ENCODE measurements at places on chromosomes 12 and 14.

- no peak for DNase-seq
Observed at GRCh38 chr12:122839907-122840554, 4.8 kb downstream of the HIP1R start.

DNA sequence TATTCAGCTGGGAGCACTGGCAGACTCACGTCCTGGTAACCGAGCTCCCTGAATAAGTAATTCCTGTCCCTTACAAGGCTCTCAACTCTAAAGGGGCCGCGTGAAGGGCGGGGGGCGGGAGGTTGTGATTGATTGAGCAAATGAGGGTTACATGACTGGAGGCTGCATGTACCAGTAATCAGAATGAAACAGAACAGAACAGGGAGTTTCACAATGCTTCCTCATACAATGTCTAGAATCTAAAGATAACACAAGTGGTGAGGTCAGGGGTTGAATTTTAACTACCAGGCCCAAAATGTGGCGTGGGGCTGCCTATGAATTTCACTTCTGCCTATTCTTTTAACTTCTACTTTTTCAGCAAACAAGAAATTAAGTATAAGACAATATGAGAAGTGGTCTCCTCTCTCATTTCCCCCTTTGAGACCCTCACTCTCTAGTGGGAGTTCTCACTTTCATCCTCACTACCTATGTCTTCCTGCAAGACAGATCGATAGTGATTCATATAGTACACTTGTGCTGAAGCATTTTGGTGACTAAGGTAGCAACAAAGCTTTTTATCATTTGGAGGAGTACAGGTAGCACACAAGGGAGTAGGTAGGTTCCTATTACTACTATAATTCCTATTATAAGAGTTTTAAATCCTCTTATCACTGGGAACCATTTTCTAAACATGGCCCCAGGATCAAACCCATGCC lies 239.8 kb downstream of the KTN1 start:
- DNase-seq = no peak

DNA sequence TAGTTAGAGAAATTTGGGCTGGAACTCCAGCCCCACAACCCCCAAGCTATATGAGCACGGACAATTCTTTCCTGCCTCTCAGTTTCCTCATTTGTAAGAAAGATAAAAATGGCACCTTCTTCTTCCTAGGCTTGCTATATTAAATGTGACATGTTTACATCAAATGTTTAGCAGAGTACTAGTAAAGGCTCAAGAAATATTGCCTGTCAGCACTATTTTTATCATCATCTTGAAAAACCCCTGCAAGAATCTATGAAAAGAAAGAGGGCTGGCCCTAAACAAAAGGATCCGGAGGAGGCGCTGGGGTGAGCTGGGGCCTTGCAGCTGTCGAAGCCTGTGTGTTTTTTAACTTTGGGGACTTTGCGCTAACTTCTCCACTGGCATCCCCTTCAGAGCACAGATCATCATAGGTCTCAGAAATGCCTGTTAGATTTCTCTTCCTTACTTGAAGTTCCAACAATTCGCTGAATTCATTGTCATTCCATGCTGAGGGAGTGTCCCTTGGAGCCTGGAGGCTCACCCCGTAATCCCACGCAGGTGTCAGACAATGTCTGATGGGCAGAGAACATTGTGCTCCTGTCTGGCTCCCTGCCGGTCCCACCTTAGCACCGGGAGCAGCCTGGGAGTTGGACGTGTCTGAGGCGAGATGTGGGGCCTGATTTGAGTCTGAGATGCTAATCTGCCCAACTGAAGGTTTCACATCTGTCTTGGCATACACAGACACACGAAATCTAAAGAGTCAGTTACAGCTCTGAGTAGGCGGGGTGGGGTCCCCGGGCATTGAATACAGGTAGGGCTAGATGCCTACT lies 206.8 kb downstream of the NUAK1 start:
- DNase-seq = no peak

DNA sequence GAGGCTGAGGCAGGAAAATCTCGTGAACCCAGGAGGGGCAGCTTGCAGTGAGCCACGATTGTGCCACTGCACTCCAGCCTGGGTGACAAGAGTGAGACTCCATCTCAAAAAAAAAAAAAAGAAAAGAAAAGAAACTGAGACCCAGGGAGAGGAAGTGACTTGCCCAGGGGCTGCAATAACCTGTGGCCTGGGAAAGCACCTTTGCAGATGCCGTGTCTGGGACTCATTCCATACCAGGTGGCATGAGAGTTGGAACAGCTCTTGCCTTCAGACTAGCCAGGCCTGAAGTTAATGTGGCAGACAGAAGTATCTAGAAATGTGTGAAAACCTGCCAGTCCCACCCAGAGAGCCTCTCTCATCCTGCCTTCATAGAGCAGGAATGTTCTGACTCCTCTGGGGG lies 65.4 kb downstream of the PHETA1 start:
- DNase-seq = no peak

GRCh38 chr12:76860256-76860655 lies 18.6 kb downstream of the CSRP2 start:
- no peak for DNase-seq

DNA sequence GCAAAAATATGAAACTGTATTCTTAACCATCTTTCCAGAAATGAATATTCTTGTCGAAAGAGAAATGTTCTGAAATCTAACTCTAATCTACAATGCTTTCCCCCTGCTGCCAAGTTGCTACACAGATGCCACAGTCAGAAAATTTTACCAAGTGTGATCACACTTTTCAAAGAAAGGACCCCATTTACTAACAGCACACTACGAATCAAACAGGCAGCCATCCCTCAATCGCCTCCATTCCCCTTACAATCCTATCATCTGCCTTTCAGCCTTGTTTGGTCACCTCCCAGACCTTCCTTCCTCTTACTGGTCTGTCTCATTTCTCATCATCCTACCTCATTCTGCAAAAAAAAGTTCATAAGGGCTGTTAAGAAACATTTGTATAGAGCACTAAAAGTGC lies 190.1 kb downstream of the MED13L start:
- no peak for DNase-seq

DNA sequence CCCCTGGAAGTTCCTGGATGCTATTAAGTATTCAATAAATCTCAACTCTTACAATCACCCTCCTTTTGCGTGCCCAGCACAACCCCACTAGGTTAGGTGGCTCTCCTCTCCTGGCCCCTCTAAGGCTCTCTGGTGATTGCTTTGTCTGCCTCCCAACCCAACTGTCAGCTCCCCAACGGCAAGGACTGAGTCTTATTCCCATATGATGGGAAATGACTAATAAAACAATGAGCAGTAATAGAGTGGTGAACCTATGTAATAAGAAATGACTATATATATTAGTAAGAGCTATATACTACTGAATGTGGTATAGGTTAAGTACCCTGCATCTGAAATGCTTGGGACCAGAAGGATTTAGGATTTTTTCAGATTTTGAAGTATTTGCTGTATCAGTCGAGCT lies 8.1 kb downstream of the APPL2 start:
- no peak for DNase-seq

- no peak for DNase-seq
Observed at GRCh38 chr12:2633176-2633824, 161.5 kb upstream of the FKBP4 start.

DNA sequence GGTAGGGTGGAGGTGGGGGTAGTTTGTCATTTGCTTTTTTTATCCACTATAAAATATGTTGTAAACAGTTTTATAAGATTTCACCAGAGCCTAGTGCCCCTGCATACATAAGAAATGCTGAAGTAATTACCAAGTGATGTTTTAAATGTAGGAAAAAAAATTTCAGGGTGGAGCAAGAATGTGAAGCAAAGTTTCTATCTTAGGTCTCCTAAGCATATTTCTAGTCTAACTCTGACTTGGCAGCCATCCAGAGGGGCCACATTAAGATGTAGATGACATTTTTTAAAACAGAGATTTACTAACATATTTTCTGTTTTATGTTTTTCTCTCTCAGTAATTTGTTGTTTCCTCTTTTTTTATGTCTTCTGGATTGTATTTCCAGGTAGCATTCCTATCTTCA lies 15.8 kb upstream of the KRAS start:
- DNase-seq = no peak

DNA sequence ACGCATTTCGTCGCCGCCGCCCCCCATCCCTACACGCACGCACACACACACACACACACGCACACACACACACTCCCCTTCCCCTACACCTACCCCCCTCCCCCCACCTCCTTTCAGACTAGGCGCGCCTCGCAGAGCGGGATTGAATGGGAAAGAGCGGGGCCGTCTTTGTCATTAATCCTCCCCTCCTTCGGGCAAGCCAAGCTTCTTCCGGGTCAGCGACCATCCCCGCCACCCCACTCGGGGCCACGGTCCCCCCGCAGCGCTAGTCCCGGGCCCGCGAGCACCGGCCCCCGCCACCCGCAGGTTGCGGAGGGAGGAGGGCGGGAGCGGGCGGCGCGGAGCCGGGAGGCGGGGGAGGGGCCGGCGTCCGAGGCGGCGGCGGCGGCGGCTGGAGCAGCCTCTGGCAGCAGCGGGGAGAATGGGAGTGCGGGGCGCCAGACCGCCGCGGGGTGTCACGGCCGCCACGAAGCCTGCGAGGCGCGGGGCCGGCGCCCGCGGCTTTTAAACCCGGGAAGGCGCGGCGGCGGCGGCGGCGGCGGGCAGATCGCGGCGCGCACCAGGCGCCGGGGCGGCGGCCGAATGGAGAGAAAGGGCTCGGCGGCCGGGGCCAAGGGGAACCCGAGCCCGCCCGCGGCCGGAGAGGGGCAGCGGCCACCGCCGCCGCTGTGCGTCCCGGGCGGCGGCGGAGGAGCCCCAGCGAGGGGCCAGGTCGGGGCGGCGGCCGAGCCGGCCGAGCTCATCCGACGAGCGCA lies at the start of gene TTC9:
Gene TTC9, plus strand, starts transcription at position 369 of the 755 bp plus-strand sequence. Its CDS starts 214 bp downstream, at position 583.
- DNase-seq = peak; percentile 47

- no peak for DNase-seq
Observed at GRCh38 chr12:66387117-66387516, 84.8 kb downstream of the HELB start.

GRCh38 chr12:1530592-1531152 lies 63.7 kb downstream of the FBXL14 start:
- no peak for DNase-seq

DNA sequence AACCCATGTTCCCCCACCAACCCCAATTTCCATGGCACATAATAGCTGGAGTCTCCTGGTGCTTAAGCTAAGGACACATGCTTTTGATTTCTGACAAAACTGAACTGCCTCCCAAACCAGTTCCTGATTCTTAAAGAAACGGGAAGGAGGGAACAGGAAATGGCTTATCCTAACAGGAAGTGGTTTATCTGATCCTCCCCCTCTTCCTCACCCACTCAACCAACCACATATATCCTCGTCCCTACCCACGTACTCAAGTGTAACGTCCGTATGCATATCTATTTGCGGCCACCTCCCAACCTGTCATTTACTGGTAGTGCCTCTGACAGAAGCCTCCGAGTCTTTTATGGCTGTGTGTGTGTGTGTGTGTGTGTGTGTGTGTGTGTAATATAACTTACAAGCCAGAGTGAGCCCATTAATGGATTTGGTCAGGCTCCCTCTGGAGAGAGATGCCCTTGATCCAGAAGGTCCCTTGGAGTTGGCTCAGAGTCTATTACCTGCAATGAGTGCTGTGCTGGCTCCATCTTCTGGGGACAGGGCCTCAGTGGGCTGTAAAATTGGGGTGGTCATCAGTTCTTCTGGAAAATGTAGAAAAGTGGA lies 7.7 kb downstream of the DAZAP2 start:
- no peak for DNase-seq

DNA sequence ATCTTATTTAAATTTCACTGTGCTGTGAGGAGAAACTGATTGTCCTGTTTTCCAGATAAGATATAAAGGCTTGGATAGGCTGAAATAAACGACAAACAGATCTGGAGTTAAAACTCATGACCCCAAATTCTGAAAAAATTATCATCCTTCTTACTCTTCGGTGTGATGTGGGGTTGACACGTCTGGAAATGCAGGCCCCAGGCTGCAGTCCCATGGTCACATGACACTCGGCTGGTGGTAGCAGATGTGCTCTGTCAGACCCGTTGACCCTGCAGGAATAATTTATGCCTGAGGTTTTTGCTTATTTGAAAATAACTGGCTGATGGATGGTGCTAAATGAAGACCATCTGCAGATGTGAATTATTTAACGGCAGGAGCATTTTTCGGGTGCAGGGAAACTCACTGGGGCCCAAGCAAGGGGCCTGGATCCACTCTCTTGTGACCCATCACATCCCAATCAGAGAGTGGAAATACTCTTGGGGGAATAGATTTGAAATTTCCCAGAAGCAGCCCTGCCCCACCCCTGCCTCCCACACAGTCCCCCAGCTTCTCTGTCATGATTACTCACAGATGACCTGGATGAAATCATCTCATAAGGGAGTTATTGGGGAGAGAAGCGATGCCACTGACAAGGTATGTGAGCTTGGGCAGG lies 47.7 kb upstream of the CMKLR1 start:
- DNase-seq = no peak

DNA sequence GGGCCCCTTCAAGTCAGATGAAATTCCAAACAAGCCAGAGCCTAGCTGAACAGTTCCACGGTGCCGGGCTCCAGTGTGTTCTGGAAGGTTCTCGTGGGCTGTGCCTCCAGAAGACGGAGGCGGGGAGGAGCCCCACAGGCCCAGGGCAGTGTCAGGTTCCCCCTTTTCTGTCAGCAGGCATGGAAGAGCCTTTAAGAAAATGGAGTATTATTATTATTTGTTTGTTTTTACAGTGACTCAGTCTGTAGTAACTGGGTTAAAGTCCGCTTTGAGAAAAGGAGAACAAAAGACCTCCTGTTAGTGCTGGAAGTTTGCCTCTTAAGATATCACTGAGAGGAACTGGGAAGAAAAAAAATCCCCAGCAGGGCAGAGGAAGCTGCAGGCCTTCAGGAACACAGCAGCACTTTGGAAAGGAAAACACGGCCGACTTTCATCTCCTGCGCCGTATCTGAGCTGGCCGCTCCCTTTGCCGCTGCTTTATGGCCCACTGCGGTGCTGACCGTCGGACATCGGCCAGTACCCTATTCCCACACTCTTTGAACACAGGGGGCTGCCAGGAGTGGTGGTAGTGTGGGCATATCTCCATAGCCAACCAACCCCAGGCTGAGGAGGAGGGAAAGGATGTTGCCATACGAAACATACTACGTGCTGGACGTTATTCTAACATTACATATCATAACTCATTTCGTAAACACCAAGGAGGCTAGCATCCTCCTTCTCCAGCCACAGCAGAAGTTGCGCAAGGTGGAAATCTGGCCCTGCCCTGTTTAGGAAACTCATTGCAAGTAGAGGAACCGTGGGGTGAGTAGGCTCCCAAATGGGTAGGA lies 194.0 kb downstream of the ZFP36L1 start:
- DNase-seq = no peak
